ENCODE measurements at places on chromosomes 16 and 17. TPM values are rescaled to one million over a fixed set of nuclear protein-coding genes. Genes with fewer than 3 reads are reported as not detected.

GRCh38 chr17:75115555-75115954 is 5.8 kb downstream of the ARMC7 start:
- DNase-seq: no peak

Gene MIS12
- total RNA-seq: 10.5 TPM

Gene C1QTNF8
- total RNA-seq: 0.10 TPM

Gene CHST4
- 6.6 TPM for total RNA-seq

Gene SERPINF2
- 9.8 TPM for total RNA-seq

DNA sequence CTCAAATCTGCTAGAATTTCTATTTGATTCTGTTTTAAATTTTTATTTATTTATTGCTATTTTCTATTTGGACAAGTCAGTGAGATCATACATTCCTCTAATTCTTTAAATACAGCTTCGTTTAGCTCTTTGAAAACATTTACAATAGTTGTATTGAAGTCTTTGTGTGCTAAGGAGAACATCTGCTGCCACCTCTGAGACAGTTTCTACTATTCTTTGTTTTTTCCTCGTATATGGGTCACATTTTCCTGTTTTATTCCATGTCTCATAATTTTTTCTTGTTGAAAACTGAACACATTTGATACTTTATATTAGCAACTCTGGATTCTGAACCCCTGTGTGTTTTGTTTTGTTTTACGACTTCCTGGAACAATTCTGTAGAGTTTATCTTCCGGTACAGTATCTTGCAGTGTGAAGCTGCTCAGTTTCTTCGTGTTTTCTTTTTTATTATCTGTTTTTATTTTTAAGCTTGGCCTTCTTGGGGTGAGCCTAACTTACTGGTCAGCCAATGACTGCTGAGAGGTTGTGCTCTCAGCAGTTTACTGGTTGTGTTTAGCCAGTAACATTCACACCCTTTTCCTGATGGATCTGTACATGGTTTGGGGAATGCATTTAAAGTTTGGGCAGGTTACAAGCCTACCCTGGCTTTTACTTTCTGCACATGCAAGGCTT is 99.0 kb downstream of the CA4 start:
- no peak for DNase-seq

DNA sequence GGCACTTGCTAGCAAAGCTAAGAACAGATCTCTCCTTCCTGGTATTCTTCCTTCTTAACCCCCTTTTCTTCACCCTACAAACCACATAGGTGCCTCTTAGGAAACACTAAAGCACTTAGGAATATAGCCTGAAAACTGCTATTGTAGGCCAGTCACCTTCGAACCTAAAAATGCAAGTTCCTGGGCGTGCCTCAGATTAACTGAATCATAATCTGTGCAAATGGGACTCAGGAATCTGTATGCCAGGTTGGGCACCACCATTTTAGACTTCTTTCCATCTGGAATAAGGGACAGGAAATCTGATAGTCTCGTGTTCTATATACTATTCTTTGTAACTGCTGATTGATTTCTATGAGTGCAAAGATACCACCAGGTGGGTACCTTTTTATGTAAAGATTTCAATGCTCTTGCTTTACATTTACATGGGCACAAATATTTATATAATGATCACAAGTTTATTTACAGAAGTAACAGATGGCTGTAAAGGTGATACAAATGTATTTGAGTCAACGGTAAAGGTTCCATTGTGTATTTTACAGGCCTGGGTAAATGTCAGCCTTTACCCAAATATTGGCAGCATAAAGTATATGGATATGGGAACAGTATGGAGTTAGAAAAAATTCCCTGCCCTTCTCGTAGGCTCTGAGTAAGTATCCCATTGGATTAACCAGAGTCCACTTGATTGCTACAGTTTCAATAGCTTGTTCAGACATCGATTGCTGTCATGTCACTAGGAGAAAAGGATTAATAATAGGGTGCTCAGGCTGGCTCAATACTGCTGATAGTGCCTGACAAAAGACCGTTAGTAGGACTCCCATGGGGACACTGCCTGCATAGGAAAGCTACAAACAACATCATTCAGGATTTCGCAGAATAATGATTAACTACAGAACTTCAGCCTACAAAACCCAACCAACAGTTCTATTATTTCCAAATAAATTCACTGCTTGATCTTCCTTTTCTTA is 124.7 kb downstream of the SNX11 start:
- DNase-seq: no peak

DNA sequence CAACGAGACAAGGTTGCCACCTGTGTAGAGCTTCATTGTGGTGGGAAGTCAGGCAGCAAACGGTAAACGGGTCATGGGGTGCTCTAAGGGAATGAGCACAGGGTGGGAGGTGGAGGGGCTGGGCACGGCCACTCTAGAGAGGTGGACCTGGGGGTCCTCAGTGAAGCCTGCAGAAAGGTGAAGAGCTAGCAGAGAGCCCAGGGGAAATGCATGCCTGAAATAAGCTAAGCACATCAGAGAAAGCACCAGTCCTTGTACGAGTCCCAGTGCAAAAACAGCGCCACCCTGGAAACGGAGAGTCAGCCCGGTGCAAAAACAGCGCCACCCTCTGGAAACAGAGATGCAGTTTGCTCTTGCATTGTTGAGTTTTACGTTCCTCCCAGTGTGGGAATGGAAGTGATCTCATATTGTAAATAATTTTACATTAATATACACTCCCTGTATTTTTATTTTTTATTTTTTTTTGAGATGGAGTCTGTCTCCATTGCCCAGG is 65.0 kb downstream of the TBC1D16 start:
- DNase-seq: peak; percentile 44

DNA sequence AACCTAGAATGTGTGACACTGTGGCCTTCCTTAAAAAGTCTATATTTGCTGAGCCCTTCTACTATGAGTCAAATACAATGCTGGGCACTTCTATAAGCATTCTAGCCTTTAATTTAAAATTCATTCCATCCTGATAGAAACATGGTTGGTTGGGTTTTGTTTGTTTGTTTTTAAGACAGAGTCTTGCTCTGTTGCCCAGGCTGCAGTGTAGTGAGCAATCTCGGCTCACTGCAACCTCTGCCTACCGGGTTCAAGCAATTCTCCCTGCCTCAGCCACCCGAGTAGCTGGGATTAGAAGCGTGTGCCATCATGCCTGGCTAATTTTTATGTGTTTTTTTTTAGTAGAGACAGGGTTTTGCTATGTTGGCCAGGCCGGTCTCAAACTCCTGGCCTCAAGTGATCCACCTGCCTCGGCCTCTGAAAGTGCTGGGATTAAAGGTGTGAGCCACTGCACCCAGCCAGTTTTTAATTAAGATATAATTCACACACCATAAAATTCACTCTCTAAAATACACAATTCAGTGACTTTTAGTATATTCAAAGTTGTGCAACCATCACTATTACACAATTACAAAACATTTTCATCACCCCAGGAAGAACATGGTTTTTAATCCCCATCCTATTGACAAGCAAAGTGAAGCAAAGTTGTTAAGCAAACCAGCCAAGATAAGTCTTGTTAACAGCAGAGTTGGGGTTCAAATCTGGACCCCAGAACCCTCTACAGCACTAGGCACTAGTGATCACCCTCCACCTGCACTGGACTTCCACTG is 42.8 kb downstream of the CMTM4 start:
- DNase-seq: no peak

DNA sequence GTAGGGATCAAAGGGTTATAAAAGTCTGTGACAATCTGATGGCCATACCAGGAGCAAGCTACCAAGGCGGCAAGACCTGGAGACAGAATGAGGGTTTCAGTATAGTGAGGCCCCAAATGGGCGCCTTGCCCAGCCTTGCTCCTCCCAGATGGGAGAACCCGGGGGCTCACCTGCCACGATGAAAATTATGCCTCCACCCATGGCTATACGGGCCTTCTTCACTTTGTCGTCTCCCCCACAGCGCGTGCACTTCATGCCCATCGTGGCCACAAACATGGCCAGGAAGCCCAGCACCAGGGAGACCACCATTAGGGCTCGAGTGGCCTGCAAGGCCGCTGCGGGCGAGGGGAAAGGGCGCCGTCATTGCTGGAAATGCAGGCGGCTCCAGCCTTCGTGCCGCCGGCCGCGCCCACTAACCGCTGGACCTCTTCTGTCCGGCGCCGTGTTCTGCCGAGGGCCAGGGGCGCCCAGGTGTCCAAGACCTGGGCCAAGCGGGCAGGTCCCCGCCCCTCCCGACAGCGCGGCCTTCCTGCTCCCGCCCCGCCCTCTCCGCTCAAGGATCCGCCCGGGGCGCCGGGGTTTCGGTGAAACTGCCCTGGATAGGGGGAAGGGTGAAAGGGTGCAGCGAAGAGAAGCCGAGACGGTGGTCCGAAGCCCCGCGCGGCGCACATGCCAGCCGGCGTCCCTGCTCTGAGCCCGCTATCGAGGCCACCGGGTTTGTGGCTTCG is 1.5 kb downstream of the CLDN7 start:
- DNase-seq: peak; percentile 73

DNA sequence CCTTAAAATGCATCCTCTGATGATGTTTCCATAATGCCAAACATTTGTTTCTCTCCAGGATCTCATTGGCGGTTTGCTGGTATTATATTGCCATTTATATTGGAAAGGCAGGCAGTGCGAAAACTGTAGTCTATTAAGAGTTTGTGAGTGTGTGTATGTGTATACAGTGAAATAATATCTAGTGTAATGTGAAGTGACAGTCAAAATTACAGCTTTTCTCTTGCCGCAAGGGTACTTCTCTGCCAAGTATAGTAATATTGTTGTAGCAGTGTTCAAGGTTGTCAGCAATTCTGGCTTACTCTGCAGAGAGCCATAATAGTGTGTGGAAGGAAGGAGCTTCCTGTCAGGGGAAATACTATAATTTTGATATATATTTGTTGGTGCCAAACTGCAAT is 178.6 kb downstream of the WWOX start:
- no peak for DNase-seq

DNA sequence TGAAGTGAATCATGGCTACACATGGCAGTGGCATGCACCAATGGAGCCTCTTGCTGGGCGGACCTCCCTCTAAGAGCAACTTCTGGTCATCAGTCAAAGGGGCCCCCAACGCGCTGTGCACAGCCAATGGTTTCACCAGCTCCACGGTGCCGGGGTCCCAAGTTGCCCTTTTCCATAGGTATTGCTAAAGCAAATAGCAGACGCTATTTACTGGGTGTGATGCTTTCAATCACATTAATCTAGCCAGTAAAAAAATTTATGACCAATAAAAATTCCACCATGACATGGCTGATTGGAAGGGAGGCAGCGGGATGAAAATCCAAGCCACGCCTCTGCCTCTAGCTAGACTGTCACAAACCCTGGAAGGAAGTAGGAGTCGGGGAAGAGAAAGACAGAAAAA is 680.3 kb upstream of the SOX9 start:
- peak; percentile 75 for DNase-seq

DNA sequence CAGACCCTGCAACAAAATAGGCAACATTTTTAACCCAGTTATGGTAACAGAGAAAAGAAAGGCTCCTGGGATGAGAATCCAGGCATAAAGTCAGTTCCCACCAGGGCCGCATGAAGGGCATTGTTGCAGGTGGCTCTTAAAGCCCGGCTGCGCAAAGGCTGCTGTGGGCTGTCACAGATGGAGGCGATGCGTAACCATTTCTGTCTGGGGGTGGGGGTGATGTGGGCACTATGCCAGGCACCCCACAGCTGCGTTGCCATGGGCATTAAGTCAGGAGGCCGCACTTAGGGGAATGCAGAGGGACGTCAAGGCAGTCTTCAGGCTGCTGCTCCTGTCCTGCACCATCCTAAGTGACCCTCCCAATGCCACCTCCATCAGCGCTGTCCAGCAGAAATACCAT is 228.4 kb downstream of the CPPED1 start:
- DNase-seq: no peak

DNA sequence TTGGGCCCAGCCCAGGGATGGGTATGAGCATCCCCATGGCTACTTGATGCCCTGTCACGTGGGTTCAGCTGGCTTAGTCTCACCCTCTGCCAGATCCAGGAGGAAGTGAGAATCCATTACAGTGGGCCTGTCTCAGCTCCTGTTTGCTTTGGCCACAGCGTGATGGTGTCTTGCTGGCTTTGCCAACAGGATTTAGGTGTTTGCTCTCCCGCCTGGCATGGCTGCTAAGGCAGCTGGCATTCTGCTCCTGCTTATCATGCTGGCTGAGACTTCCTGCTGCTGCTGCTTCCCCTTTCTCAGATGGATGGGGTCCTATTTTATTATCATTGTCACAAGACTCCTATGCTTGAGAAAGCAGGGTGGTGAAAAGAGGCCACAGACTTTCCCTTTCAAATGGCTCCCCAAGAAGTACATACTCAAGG is 28.3 kb upstream of the HOXB13 start:
- no peak for DNase-seq

Gene GPR179
- total RNA-seq: 0.13 TPM

Gene CCDC154
- total RNA-seq: not detected

DNA sequence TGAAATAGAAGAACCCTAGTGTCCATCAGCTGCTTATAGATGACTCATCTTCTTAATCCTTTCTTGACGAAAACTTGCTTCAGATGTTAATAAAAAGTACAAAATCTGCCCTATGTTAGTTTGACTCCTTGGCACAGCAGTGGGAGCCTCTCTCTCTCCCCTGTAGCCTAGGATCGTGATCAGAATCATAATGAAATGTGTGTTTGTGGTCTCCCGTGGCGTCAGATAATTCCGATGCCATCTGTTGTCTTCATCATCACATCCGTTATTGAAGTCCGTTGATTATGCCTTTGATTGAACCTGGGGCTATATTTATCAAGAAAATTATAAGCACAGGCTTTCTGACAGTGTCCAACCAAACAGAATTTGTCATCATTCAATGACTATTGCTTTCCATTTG is 102.5 kb downstream of the BMERB1 start:
- DNase-seq: no peak

DNA sequence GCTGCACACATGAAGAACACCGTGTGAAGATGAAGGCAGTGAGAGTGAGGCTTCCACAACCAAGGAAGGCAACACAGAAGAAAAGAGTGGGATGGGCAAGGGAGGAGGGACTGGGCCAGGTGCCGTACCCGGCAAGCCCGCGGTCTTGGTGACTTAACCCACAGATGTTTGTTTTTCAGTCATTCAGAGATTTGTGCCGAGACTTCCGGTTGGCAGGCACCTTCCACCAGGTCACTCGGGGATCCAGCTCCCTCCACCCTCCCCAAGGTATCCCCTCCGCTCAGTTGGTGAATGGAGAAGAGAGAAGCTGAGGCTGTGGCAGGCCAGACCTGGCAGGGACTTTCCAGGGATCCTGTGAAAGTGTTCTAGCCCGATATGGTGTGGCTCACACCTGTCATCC is 4.9 kb upstream of the KREMEN2 start:
- peak; percentile 29 for DNase-seq
